Psoas muscle (tissue), 8 donors: ENCODE measurements at places on chromosomes 2 and 18.
A peak's percentile ranks its signal among the peaks of the same experiment; 100 is the strongest.

DNA sequence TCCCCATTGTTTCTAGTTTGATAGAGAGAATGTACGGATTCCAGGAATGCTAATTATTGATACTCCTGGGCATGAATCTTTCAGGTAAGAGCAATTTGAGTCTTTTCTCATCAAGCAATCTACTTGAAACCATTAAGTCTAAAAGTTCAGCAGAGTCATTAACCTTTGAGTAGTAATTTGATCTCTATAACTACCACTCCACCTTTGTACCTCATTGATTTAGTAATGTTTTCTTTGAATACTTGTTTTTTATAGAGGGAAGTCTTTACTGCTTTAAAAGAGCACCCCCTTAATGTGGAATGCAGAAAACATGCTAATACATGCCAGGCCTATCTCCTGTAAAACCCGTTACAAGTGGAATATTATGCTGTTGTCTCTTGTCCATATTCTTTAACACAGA is 45.0 kb downstream of the EIF5B start:
- H3K27me3 ChIP-seq, result no peaks in the 10 kb centered on the region
- no peak overlapping the region for H3K4me3 ChIP-seq
- no peak for DNase-seq
- no peak overlapping the region for H3K27ac ChIP-seq

DNA sequence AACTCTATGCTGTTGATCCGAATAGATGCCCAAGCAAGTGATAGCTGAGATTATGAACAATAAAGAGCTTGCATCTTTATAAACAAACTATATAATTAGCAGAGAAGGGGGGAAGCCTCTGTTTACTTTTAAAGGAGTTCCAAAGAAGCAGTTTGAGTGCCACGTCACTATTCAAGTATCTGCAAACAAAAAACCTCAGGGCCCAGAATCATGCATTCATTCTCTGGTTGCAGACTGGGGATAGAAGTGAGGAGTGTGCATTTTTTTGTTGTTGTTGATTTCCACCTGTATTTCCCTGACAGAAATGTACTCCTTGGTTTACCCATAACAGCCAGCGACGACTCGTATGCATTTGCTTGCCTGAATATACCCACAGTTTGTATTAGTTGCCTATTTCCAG is 264.3 kb downstream of the PTGR3 start:
- H3K36me3 ChIP-seq, result no peaks in the 10 kb centered on the region
- DNase-seq, result no peak
- no peak overlapping the region for H3K27ac ChIP-seq
- H3K4me3 ChIP-seq, result no peak overlapping the region
- H3K4me1 ChIP-seq, result no peaks in the 10 kb centered on the region

- no peaks in the 10 kb centered on the region for H3K27me3 ChIP-seq
- H3K4me3 ChIP-seq, result no peak overlapping the region
- no peaks in the 10 kb centered on the region for H3K36me3 ChIP-seq
Observed at GRCh38 chr2:15968280-15969178, 28.2 kb downstream of the MYCN start.

DNA sequence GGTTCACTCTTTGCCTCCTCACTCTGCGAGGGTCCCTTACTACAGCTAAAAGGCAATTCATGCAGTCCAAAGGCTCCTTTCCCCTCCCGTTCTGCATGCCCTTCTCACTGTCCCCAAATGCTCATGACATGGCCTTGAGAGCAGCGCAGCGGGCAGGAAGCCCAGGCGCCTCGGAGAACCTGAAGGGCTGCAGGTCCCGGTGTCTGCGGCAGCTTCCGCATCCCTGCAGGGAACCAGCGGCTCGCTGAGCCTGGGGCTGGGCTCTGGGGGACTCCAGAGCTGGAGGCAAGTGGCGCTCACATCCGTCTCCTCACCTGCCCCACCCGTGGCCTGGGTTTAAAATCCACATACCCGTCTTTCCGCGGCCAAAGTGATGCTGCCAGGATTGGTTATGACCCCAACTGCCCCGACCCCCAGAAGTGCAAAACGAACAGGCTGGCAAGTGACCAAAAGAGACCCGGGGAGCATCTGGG is 462 bp upstream of the CIDEA start:
- H3K27me3 ChIP-seq, result peaks cover 45% of the 10 kb centered on the region
- no peak overlapping the region for H3K27ac ChIP-seq
- no peaks in the 10 kb centered on the region for H3K36me3 ChIP-seq
- DNase-seq, result no peak
- H3K4me1 ChIP-seq, result no peaks in the 10 kb centered on the region

DNA sequence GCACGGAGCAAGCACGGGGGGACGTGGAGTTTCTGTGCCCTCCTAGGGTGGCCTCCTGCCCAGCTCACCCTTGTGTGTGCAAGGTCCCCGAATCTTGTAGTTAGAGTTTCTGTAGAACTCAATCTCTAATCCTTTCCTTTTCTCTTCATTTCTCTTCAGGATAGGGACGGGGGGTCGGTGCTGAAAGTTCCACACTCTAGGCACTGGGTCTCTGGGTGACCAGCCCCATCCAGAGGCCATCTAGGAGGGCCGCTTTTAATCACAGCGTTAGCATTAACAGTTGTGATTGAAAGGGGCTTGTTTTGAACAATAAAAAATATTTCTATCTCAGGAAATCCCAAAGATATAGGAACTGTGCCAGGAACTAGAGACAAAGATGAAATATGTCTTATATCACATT is 10.5 kb downstream of the SOCS6 start:
- H3K27ac ChIP-seq, result no peak overlapping the region
- H3K36me3 ChIP-seq, result no peaks in the 10 kb centered on the region
- H3K4me1 ChIP-seq, result peaks cover 72% of the 10 kb centered on the region
- no peak for DNase-seq
- H3K27me3 ChIP-seq, result no peaks in the 10 kb centered on the region

DNA sequence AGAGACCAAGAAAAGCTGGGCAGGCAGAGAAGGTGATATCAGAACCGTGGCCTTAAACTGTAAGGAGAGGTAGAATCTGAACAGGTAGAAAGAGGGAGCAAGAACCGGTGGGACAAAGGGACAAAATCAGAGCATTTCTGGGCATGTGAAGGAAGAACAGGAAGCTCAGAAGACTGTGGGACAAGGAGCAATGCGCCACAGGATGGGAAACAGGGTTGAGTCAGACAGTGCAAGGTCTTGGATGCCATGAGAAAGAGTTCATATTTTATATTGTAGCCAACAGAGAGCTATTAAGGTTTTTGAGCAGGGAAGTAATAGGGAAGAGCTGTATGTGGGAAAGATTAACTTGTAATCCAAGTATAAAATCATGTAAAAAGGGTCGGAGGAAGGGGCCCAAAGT is 106.4 kb upstream of the UGP2 start:
- H3K36me3 ChIP-seq, result no peaks in the 10 kb centered on the region
- no peak overlapping the region for H3K27ac ChIP-seq
- no peaks in the 10 kb centered on the region for H3K27me3 ChIP-seq

DNA sequence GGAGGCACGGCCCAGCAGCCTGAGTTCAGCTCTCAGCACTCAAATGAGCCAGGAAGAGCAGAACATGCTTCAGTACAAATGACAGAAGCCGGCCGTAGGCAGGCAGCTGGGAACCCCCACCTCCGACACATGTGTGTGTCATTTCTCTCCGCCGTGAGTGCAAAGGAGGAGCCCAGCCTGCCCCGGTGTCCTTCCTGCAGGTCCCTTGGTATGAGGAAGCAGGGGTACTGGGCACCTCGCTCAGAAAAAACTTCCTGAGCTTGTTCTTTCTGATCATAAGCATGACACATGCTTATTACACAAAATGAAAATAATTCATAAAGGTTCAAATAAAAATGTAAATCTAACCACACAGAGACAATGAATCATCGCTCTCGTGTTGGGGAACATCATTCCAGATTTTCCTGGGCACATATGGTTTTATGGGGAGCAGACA is 35.3 kb downstream of the KCNF1 start:
- H3K27ac ChIP-seq, result no peak overlapping the region
- H3K4me3 ChIP-seq, result no peak overlapping the region
- H3K27me3 ChIP-seq, result no peaks in the 10 kb centered on the region
- H3K4me1 ChIP-seq, result no peaks in the 10 kb centered on the region

GRCh38 chr18:8785261-8785660 is 79.9 kb downstream of the MTCL1 start:
- no peaks in the 10 kb centered on the region for H3K36me3 ChIP-seq
- H3K27me3 ChIP-seq, result no peaks in the 10 kb centered on the region
- H3K4me3 ChIP-seq, result no peak overlapping the region
- peaks cover 7% of the 10 kb centered on the region for H3K4me1 ChIP-seq
- H3K27ac ChIP-seq, result no peak overlapping the region
- no peak for DNase-seq

GRCh38 chr2:163469561-163469962 is 266.2 kb downstream of the FIGN start:
- H3K4me3 ChIP-seq, result no peak overlapping the region
- H3K36me3 ChIP-seq, result no peaks in the 10 kb centered on the region
- no peaks in the 10 kb centered on the region for H3K27me3 ChIP-seq
- H3K27ac ChIP-seq, result no peak overlapping the region
- peaks cover 8% of the 10 kb centered on the region for H3K4me1 ChIP-seq

GRCh38 chr18:28514699-28515098 is 337.8 kb upstream of the CDH2 start:
- H3K36me3 ChIP-seq, result no peaks in the 10 kb centered on the region
- no peak overlapping the region for H3K4me3 ChIP-seq
- DNase-seq, result no peak

GRCh38 chr2:241865957-241866789 is 3.4 kb upstream of the RTP5 start:
- H3K27me3 ChIP-seq, result no peaks in the 10 kb centered on the region
- H3K27ac ChIP-seq, result no peak overlapping the region
- H3K4me1 ChIP-seq, result no peaks in the 10 kb centered on the region
- peak; percentile 12 for DNase-seq
- H3K4me3 ChIP-seq, result no peak overlapping the region

DNA sequence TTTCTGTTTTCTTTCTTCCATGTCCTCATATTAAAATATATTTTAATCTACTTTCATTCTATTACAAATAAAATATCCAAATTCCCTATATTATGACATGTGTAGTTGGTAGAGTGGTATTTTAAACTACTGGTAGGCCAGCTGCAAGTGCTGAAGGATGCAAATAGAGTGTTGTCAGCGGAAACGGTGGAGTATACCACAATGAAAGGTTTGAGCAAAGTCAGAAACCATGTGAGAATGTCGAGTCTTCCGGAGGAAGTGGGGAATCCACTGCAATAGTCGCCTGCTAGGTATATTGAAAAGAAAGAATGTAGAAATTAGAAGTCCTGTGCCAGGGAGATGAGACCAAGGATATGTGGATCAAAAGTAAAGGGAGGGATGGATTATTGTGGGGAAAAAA is 373.9 kb downstream of the DSEL start:
- no peaks in the 10 kb centered on the region for H3K36me3 ChIP-seq
- H3K4me3 ChIP-seq, result no peak overlapping the region
- no peak overlapping the region for H3K27ac ChIP-seq
- H3K27me3 ChIP-seq, result no peaks in the 10 kb centered on the region
- H3K4me1 ChIP-seq, result no peaks in the 10 kb centered on the region

DNA sequence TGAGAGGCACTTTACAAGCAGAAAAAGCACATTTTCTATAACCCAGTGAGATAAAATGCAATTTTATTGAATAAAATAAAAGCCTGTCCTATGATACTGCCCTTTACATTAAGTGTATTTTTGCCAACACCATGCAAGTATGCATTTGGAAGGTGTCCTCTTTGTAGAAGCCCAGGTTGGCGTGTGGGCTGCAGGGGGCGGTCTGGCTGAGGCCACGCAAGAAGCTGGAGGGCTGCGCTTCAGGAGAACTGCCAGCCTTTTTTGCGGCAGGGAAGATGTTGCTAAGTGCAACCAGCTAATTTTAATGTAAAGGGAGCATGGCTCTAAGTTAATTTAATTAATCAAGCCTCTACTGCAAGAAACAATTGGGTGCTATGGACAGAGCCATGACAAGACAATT is 562.8 kb upstream of the SALL3 start:
- no peaks in the 10 kb centered on the region for H3K4me1 ChIP-seq
- no peaks in the 10 kb centered on the region for H3K27me3 ChIP-seq
- H3K36me3 ChIP-seq, result no peaks in the 10 kb centered on the region
- H3K27ac ChIP-seq, result no peak overlapping the region
